AG09309 (cell line): ENCODE measurements at places on chromosomes 2 and 18.

GRCh38 chr2:124272261-124272841 lies 247.3 kb downstream of the CNTNAP5 start:
- DNase-seq: no peak

DNA sequence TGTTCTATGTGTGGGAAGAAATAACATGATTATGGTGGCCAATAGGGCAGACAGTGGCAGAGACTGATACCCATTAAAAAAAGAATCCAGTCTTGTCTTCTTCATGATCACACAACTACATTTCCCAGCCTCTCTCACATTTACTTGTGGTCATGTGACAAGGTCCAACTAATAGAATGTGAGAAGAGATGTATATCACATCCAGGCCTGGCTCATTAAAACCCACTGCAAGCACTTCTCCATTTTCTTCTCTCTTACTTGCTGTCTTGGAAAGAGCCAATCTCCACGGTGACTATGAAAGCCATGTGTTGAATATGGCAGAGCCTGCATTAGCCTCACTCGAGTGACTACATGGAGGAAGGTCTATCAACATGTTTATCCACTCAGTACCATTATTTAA lies 306.2 kb upstream of the ZEB2 start:
- no peak for DNase-seq

DNA sequence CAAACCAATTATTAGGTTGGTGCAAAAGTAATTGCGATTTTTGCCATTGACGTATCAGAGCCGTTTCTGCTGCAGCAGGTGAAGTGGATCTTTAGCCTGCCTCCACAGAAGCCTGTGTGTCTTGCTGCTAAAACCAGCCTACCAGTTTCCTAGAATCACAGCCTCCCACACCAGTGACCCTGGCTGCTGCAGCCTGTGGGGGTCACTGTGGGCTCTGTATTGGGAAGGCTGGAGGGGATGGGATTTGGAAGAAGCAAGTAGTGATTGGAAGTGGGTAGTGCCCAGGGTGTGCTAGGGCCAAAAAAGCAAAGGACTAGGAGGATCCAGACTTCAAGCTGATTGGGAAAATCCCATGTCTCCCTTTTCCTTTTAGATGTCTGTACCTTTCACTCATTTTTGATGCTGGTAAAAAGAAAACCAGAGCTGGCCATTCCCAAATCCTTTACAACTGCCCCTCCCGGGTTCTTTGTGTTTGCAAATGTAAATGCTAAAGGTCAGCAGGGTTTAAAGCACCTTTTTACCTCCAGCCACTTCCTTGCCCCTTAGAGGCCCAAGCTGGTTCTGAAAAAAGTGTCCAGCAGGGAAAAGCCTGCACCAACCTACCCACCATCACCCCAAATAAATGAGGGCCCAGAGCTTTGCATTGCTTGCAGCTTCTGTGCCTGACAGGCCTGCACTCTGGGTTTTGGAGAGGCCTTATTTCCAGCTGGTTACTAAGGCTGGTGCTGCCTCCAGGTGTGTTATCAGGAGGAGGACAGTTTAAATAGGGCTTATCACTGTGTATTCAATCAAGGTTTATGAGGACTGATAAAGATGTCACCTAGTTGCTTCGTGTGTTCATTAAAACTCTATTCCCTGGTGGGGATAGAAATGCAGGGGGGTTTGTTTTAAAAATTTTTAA lies 172.0 kb downstream of the MIB1 start:
- no peak for DNase-seq

GRCh38 chr2:113278742-113279139 lies at the start of gene PAX8:
Gene PAX8 (minus strand): TSS chr2:113278921. CDS start chr2:113278394, 527 bp downstream.
- DNase-seq: no peak

GRCh38 chr18:6004683-6005082 lies 109.4 kb upstream of the TMEM200C start:
- no peak for DNase-seq

DNA sequence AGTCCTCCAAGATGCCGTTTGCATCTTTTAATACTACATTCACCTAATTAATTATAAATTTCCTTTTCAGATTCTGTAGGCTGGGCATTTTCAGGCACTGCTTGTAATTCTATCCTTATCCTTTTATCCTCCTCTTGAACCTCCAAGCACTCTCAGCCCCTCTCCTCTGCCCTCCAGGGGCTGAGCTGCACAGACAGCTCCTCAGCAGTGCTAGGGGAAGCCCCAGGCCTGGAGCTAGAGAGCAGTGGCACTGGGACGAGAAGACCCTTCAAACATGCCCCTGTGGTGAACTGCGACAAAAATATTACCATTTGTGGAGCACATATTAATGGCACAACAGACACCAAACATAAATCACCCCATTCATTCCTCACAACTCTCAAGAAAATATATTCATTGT lies 32.9 kb downstream of the CFAP210 start:
- DNase-seq: no peak

DNA sequence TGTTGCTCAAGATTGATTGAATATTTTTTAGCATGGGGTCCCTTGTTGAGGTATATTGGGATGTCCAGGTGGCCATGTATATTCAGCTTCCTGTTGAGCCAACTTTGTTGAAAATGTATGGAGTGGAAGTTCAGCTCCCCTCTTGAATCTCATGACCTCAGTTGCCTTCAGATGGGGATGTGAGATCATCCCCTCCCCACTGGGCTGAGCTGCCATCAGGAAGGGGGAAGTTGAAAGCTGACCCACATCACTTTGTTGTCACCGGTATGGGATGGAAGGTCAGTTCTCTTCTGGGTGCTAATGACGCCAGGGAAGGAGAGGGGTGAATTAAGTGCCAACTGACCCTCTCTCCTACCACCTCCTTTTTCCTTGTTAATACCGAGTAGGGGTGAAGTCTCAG lies 33.9 kb downstream of the ACOXL start:
- DNase-seq: no peak

DNA sequence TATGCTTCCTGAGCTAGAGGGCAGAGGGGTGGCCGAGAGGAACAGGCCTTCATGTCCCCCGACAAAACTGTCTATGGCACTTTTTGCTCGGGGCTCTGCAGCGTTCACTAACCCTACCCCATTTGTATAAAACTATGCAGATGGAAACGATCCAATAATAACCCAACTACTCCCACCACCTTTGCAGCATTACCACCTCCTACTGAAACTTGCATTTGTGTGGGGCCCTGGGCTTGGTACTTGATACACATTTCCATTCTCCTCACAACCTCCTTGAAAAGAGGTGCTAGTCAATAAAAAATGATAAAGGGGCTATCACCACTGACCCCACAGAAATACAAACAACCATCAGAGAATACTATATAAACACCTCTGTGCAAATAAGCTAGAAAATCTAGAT lies 63.5 kb upstream of the FOSL2 start:
- DNase-seq: no peak

GRCh38 chr2:139613264-139613663 lies 833.1 kb upstream of the NXPH2 start:
- no peak for DNase-seq

DNA sequence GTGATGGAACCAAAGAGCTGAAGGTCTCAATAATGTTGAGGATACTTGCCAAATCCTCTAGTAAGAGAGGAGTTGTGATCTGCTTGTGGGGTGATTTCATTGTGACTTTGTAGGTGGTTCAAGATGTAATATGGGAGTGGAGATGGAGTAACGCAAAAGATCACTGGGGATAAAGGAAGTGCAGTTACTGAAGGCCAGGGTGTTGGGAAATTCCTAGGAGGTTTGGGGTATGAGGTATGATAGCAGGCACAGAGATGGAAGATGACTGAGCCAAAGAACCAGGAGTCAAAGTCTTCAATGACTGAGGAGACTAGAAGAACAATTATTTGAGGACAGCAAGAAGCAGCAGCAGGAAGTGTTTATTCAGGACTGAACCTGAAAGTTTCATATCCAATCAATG lies 222.6 kb downstream of the NCKAP5 start:
- no peak for DNase-seq
